Progenitor cell of endocrine pancreas (in vitro differentiated cells): ENCODE measurements at places on chromosomes 16 and 17.
A peak's percentile ranks its signal among the peaks of the same experiment; 100 is the strongest.

DNA sequence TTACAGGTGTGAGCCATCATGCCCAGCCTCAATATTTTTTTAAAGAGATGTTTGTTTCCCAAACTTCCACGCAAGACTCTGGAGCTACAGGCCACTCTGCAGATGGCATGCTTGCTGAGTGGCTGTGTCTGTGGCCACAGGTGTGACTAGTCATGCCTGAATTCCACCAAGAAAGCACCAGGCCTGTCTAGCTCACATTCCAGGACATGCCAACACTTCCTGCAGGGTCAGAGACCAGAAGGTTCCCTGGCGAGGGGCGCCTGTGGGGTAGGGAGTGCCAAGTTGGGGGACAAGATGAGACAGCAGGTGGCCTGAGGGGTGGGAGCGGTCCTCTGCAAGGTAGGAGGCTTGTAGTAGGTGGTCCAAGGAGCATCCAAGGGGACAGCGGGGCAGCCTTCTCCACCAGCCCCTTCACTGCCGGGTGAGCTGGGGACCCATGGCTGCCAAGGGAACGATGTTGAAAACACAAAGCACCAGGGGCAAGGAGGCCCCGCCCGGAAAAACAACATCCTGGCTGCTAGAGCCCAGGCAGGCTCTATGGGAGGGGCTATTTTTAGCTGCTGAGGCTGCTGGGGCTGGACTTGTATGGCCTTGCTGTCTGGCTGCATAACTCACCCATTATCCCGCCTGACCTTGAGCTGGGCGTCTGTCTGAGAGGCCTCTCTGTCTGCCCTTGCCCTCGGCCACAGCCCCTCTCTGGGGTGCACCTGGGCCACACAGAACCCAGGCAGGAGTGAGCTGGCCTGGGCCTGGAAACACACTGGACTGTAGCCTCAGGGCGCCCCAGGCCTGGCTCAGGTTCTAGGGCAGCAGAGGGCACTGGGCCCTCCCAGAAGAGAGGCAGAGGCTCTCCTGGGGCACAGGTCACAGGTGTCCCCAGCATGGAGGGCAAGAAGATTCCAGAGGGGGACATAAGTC, 5.7 kb downstream of the TRIM47 start:
- H3K4me3 ChIP-seq: no peak overlapping the region
- DNase-seq: no peak
- no peak overlapping the region for H3K27ac ChIP-seq
- peaks cover 17% of the 10 kb centered on the region for H3K27me3 ChIP-seq

- no peak overlapping the region for H3K27ac ChIP-seq
- H3K4me1 ChIP-seq: no peaks in the 10 kb centered on the region
- peaks cover 7% of the 10 kb centered on the region for H3K27me3 ChIP-seq
- H3K36me3 ChIP-seq: no peaks in the 10 kb centered on the region
Observed at GRCh38 chr16:66084306-66084705, 282.2 kb upstream of the CDH5 start.

GRCh38 chr17:80260791-80261158, at the start of gene RNF213:
Gene RNF213, plus strand, starts transcription at chr17:80260852. Its CDS starts 2,830 bp downstream, at chr17:80263682.
- peaks cover 1% of the 10 kb centered on the region for H3K36me3 ChIP-seq
- peak within 1 kb of the TSS; percentile 93 for H3K27ac ChIP-seq
- peak within 1 kb of the TSS; percentile 86 for H3K4me3 ChIP-seq
- peaks cover 9% of the 10 kb centered on the region for H3K27me3 ChIP-seq
- peaks cover 15% of the 10 kb centered on the region for H3K4me1 ChIP-seq

DNA sequence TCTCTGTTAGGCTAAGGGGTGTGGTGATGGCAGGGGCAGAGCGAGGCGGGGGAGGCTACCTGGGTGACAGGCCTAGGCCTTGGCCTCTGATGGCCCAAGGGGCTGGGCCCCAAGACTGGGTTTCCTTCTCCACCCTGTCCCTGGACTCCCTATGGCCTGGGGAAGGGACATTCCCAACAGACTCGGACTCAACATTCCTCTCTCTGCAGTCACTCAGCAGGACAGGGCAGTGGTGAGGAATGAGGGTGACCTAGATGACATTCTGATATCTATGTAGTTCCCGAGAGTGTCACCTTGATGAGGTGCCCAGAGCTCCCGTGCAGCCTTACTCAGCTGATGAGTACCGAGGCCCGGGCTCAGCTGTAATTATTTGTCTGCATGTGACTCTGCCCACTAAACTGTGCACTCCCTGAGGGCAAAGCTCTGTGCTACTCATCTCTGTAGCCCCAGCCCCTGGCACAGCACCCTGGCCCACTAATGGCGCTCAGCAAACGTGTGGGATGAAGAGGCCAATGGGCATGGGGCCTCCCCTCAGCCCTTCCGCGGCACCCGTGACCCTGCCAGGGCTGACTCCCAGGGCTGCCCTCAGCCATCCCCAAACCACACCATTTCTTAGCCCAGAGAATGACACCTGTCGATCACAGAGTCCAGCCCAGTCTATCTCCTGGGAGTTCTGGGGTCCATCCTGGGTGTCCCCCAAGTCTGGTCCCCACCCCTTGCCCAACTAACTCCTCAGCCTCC, 2.2 kb downstream of the PLCD3 start:
- peaks cover under 1% of the 10 kb centered on the region for H3K36me3 ChIP-seq
- H3K27ac ChIP-seq: no peak overlapping the region
- H3K27me3 ChIP-seq: no peaks in the 10 kb centered on the region
- DNase-seq: no peak
- peak overlapping the region; percentile 33 for H3K4me3 ChIP-seq

GRCh38 chr17:14332331-14332730, 31.4 kb downstream of the HS3ST3B1 start:
- no peaks in the 10 kb centered on the region for H3K27me3 ChIP-seq
- no peak for DNase-seq
- H3K36me3 ChIP-seq: peaks cover 1% of the 10 kb centered on the region
- no peak overlapping the region for H3K27ac ChIP-seq
- peaks cover 25% of the 10 kb centered on the region for H3K4me1 ChIP-seq

DNA sequence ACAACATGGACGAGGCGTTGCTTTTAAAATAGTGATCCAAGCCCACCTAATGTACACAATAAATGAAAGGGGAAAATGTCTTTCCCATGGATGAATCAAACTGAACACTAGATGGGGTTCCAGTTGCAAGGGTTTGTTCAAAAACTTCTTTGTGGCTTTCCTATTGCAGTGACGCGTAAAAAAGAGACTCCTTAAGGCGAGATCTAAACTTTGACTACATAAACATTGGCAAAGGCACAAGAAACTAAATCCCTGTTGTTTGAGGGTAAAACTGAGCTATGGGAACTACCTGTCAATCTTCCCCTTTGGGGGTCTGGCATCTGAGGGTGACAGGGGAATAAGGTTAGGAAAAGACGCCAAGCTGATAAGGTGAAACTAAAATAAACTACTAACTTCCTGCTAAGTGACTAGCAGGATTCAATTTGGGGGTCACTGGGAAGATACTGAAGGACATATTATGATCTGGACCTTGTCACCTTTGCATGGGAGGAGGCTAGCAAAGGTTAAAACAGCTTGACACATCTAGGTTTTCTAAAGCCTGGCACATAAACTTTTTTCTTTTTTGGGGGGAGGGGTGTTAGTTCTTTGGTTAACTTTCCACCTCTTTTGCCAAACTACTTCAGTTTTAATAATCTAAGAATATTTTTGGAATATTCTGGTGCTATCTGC, 4.7 kb downstream of the SALL1 start:
- H3K4me3 ChIP-seq: no peak overlapping the region
- H3K4me1 ChIP-seq: peaks cover 63% of the 10 kb centered on the region
- H3K36me3 ChIP-seq: peaks cover 1% of the 10 kb centered on the region
- H3K27ac ChIP-seq: no peak overlapping the region
- DNase-seq: no peak
- H3K27me3 ChIP-seq: peaks cover 9% of the 10 kb centered on the region

- no peak overlapping the region for H3K27ac ChIP-seq
- no peaks in the 10 kb centered on the region for H3K4me1 ChIP-seq
- no peak for DNase-seq
- H3K27me3 ChIP-seq: peaks cover 11% of the 10 kb centered on the region
Observed at GRCh38 chr17:38681096-38681495, 6.3 kb upstream of the EPOP start.

DNA sequence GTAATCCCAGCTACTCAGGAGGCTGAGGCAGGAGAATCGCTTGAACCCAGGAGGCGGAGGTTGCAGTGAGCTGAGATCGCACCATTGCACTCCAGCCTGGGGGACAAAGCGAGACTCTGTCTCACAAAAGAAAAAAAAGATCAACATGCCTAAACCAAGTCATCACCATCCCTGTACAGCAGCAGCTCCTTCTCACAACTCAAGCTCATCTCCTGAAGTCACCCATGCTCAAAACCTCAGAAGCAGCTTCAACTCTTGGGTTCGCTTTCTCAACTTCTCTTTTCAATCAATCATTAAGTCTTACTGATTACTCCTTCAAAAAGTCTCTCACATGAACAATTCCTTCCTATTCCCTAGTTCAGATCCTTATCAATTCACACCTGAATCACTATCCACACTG, 31.3 kb downstream of the PHLPP2 start:
- H3K27ac ChIP-seq: no peak overlapping the region
- no peaks in the 10 kb centered on the region for H3K27me3 ChIP-seq
- no peaks in the 10 kb centered on the region for H3K4me1 ChIP-seq
- H3K4me3 ChIP-seq: no peak overlapping the region
- DNase-seq: no peak

DNA sequence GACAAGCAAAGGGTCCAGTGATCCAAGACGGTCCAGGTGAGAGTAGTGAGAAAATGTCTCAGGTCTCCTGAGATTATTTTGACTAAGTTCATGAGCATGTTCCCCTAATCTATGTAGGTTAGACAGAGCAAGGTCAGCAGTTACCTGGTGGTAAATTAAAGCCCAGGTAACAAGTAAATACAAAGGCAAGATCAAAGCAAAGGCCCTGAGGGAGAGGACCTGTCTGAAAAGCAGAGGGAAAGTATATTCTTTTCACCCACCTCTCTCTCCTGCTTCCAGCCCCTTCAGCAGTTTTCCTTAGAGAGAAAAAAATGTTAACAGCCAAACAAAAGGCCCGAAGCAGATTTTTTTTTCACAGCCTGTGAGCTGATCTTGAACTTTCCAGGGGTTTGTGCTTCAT, 302.7 kb downstream of the MAP2K6 start:
- H3K27me3 ChIP-seq: no peaks in the 10 kb centered on the region
- no peaks in the 10 kb centered on the region for H3K36me3 ChIP-seq
- no peak for DNase-seq

DNA sequence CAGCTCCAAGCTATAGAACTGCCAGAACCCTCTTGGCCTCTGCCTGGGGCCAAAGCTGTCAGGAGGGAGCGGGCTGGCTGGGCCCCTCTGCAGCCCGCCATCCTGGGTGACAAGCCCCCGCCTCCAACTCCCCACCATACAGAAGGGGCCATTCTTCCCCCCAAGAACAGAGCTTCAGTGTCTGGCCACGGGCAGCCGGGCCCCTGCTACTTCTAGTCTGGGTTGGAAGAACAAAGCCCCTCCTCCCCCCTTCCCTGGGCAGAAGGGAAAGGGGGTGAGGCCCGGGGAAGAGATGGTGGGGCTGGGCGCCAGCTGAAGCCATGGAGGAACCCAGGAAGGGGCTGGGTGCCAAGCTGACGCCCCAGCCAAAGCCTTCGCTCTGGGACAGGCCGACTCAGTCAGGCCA, 9.0 kb downstream of the NAT9 start:
- no peaks in the 10 kb centered on the region for H3K27me3 ChIP-seq
- DNase-seq: no peak

GRCh38 chr17:80511222-80512180, 33.1 kb upstream of the RPTOR start:
- no peak overlapping the region for H3K27ac ChIP-seq
- peaks cover 20% of the 10 kb centered on the region for H3K27me3 ChIP-seq
- H3K4me1 ChIP-seq: no peaks in the 10 kb centered on the region
- no peak overlapping the region for H3K4me3 ChIP-seq

GRCh38 chr17:36501351-36501750, 14.9 kb downstream of the ZNHIT3 start:
- no peak overlapping the region for H3K27ac ChIP-seq
- H3K4me1 ChIP-seq: no peaks in the 10 kb centered on the region
- H3K4me3 ChIP-seq: no peak overlapping the region
- peaks cover 10% of the 10 kb centered on the region for H3K36me3 ChIP-seq
- no peaks in the 10 kb centered on the region for H3K27me3 ChIP-seq
- DNase-seq: no peak

DNA sequence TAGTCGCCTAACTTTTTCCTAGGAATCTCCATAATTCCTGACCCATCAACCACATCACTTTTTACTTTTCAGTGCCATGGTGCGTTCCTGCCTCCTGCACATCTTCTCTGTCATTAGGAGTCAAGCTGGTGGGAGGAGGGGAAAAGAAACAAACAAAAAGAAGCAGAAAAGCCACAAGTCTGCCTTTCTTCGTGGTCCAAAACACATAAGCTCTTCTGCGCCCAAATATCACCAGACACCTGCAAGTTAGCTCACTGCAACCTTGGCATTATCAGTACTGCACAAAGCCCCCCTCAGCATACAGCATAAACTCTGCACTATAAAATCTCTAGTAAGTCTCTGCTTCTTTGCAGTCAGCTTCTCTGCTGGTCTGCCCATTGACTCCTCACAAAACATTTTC, 295.3 kb downstream of the HS3ST3B1 start:
- no peak for DNase-seq
- H3K4me1 ChIP-seq: no peaks in the 10 kb centered on the region
- H3K4me3 ChIP-seq: no peak overlapping the region
